ENCODE measurements at places on chromosomes 6 and 20.

DNA sequence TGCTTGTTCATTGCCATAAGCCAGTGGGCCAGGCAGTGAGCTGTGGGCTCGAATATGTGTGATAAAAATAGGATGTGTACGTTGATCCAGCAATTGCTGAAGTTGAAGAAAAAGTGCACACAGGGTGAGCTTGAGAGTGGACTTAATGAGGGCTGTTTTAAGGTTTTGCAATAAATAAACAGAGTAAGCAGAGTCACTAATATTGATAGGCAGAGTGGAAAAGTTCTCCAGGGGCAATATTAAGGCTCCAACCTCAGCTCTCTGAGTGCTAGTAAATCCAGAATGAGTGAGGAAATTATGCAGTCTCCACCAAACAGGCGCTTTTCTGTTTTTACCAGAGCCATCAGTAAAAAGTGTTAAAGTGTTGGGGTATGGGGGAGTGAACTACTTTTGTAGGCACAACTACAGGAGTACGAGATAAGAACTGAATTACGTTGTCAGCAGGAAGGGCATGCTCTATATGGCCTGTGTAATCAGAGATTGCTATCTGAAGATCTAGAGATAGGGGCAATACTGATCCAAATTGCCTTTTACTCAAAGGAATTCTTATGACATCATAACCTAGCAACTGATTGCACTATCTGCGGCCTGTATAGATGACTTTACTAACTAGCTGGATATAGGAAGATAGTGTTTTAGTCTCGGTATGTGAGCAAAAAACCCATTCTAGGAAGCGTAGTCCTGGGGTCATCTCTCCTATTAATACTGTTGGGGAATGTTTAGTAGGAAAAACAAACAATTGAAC is 7.6 kb upstream of the TBC1D20 start:
- no peak overlapping the region for H3K4me3 ChIP-seq
- H3K4me1 ChIP-seq: no peaks in the 10 kb centered on the region
- H3K27ac ChIP-seq: no peak overlapping the region
- H3K27me3 ChIP-seq: no peaks in the 10 kb centered on the region
- H3K36me3 ChIP-seq: no peaks in the 10 kb centered on the region
- no peak for DNase-seq

DNA sequence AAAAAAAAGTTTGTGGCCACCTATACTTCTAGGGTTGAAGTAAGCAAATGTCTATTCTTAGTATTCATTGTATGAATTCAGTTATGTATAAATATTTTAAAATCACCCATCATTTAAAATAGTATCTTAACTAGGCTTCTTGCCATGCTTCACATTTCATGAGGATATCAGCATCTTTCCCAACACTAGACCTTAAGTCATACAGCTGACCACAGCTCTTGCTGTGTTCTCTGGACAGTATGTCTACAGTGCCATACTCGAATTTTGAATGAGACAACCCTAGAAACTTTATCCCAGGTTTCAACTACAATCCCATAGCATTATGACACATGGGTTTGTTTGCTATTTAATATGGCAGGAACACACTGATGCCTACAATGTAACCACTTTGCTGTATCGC is 5.2 kb downstream of the TXNDC5 start:
- no peaks in the 10 kb centered on the region for H3K4me1 ChIP-seq
- no peak overlapping the region for H3K4me3 ChIP-seq
- H3K36me3 ChIP-seq: peaks cover 6% of the 10 kb centered on the region
- no peak overlapping the region for H3K27ac ChIP-seq

DNA sequence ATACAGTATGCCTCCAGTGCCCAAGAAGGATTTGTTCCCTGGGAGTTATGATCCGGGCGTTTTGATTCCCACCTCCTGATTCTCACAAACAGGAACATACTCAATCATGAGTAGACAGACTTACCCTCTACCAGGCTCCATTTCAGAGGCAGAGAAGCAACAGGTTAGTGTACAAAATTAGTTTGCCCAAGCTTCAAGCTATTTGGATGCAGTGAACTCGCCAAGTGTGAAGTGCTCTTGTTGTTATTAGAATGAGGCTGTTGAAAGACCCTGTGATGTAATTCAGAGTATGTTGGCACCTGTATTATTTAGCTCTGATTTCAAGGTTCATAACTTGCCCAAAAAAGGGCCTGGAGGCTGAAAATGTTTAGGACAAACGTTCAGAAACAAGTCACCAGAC is 247.0 kb downstream of the PHACTR1 start:
- H3K4me3 ChIP-seq: no peak overlapping the region
- peaks cover 3% of the 10 kb centered on the region for H3K4me1 ChIP-seq
- DNase-seq: no peak
- no peaks in the 10 kb centered on the region for H3K36me3 ChIP-seq

DNA sequence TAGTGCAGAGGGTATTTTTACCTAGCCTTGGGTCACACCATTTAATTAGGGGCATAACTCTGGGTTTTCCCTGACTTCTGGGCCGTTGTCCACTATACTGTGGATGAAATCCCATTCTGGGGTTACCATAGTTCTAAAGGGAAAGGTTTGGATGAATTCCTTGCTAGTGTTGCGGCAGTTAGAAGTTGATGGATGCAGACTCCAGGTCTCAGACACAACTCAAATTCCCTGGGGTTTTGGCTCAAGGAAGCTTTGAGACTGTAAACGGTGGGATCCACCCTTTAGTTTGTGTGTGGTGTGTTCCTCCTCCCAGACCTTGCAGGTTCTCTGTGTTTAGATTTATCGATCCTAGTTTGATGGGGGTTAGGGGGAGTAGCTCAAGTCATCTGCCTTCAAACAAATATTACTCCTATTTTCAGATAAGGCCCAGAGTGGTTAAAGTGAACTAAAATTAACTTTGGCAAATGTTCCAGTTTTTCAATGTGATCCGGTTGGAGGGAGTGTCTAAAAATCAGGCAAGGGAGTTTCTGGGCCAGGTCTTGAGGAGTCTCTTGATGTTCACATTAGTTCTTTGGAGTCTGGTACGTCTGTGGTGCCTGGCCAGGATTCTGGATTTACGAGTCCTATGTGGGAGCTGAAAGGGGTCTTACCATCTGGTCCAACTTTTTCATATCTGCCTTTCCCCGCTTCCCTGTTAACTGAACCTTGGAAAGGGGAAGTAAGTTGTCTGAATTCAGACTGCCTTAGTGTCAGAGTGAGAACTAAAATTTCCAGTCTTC is 1.5 kb downstream of the RALY start:
- DNase-seq: no peak
- peaks cover 12% of the 10 kb centered on the region for H3K4me1 ChIP-seq
- H3K27me3 ChIP-seq: no peaks in the 10 kb centered on the region
- H3K36me3 ChIP-seq: no peaks in the 10 kb centered on the region

DNA sequence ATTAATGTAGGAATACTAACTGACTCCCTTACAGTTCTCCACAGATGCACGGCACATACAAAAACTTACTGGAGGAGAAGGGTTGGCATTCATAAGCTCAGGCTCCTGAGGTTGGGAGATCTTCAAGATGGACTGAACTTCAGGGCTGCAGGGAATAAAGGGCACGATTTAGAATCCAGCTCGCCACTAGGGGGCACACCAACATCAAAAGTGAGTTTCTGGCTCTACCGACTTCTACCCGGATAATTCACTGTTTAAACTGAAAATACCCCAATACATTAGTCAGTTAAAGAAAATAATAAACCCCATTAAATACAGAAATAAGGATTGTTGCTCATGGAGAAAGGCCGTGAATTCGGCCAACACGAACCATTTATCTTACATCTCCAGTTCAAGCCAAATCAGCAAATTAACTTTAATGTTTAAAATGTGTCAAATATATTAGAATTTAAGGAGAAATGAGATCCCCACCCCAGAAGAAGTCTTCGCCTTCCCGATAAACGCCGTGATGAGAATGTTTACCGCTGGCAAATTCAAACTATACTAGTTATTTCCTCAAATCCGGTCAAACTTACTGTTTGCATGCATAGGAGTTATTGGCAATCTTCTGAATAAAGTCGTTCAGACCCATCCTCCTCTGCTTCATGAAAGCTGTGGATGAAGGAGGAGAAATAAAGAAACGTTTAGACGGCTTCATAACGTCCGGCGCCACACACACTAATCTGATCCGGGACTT is 121.7 kb upstream of the SLC2A12 start:
- no peaks in the 10 kb centered on the region for H3K27me3 ChIP-seq
- peaks cover 6% of the 10 kb centered on the region for H3K36me3 ChIP-seq
- H3K4me3 ChIP-seq: peak overlapping the region; percentile 62
- H3K4me1 ChIP-seq: no peaks in the 10 kb centered on the region
- DNase-seq: peak; percentile 89

- DNase-seq: no peak
- H3K4me1 ChIP-seq: peaks cover 1% of the 10 kb centered on the region
- peaks cover 4% of the 10 kb centered on the region for H3K36me3 ChIP-seq
- H3K27me3 ChIP-seq: no peaks in the 10 kb centered on the region
- no peak overlapping the region for H3K4me3 ChIP-seq
Measured at GRCh38 chr6:25503686-25504085, 148.3 kb upstream of the SCGN start.

- no peaks in the 10 kb centered on the region for H3K36me3 ChIP-seq
- H3K27ac ChIP-seq: no peak overlapping the region
- no peaks in the 10 kb centered on the region for H3K27me3 ChIP-seq
- H3K4me1 ChIP-seq: peaks cover 2% of the 10 kb centered on the region
- DNase-seq: no peak
Measured at GRCh38 chr6:19839237-19839546, 2.0 kb downstream of the ID4 start.

GRCh38 chr6:13404892-13405254 is 76.5 kb upstream of the TBC1D7 start:
- H3K27ac ChIP-seq: no peak overlapping the region
- no peaks in the 10 kb centered on the region for H3K27me3 ChIP-seq
- no peaks in the 10 kb centered on the region for H3K36me3 ChIP-seq
- DNase-seq: no peak
- H3K4me1 ChIP-seq: peaks cover 3% of the 10 kb centered on the region

DNA sequence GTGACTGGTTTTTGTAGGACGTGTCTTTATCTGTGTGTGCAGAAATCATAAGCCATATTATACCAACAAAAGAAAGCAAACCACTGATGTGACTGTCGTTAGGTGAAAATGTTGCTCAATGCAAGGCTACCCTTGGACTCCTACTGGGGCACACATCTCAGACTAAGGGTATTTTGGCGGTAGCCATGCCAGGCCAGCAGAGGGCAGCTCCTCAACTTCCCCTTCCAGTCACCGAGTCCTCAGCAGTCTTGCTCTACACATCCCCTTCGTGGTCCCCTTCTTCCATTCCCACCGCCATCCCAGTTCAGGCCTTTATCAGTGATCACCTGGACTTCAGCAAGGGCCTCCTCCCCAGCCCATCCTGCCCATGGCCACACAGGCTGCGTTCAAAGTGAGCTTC is 113.7 kb upstream of the GGTLC1 start:
- no peaks in the 10 kb centered on the region for H3K4me1 ChIP-seq
- H3K27me3 ChIP-seq: no peaks in the 10 kb centered on the region
- H3K27ac ChIP-seq: no peak overlapping the region
- DNase-seq: no peak

DNA sequence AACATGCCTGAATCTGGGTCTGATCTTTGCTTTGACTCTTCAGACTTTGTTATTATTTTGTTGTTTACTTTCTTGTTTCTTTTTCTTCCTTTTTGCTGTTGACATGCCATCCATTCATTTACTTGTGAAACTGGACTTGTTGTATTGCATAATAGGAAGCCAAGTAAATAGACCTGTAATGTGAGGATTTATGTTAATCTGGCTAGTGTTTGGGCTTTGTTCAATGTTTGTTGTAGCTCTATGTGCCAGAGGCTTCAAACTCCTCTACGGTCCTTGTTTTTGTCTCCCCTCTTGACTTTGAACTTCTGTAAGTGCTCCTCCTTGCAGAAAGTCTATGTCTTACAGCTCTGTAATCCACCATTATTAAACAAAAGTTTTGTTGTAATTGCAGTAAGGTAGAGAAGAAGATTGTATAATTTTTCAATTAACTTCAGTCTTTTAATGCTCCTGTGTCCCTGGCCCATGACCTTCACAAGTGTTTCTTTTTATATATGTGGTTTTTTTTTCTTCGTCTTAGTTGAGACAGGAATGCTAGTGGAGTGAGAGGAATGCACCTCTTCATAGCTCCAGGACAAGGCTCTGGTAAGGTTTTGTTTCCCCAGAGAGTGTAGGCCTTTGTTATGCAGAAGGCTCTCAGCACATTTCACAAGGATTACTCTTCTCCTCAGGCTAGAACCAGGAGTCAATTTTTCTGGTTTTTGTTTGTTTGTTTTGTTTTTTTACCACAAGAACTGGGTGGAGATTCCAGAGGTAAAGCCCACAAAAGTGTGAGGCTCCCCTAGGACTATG is 1061.8 kb upstream of the CITED2 start:
- H3K4me3 ChIP-seq: no peak overlapping the region
- no peak overlapping the region for H3K27ac ChIP-seq
- H3K4me1 ChIP-seq: no peaks in the 10 kb centered on the region
- no peaks in the 10 kb centered on the region for H3K36me3 ChIP-seq

GRCh38 chr20:7908905-7909304 is 31.4 kb downstream of the HAO1 start:
- H3K4me3 ChIP-seq: no peak overlapping the region
- no peaks in the 10 kb centered on the region for H3K27me3 ChIP-seq
- no peak for DNase-seq
- H3K4me1 ChIP-seq: peaks cover 3% of the 10 kb centered on the region
- H3K36me3 ChIP-seq: no peaks in the 10 kb centered on the region

DNA sequence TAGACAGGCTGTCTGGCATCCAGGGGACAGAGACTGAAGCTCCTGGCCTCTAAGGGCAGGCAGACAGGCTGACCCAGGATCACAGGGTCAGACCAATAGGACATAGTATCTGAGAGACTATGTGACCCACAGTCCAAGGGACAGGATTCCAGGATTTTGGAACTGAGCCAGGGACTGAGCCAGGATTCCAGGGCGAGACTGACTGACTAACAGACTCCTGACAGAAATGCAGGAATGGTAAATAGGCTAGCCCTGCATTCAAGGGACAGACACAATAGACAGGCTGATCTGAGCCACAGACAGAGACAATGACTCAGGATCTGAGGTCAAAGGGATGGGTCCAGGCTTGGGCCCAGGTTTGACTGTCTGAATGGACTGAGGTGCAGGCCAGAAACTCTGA is 19.8 kb downstream of the XKR7 start:
- H3K4me1 ChIP-seq: no peaks in the 10 kb centered on the region
- H3K27ac ChIP-seq: no peak overlapping the region
- no peak overlapping the region for H3K4me3 ChIP-seq
- H3K36me3 ChIP-seq: no peaks in the 10 kb centered on the region
- no peaks in the 10 kb centered on the region for H3K27me3 ChIP-seq

DNA sequence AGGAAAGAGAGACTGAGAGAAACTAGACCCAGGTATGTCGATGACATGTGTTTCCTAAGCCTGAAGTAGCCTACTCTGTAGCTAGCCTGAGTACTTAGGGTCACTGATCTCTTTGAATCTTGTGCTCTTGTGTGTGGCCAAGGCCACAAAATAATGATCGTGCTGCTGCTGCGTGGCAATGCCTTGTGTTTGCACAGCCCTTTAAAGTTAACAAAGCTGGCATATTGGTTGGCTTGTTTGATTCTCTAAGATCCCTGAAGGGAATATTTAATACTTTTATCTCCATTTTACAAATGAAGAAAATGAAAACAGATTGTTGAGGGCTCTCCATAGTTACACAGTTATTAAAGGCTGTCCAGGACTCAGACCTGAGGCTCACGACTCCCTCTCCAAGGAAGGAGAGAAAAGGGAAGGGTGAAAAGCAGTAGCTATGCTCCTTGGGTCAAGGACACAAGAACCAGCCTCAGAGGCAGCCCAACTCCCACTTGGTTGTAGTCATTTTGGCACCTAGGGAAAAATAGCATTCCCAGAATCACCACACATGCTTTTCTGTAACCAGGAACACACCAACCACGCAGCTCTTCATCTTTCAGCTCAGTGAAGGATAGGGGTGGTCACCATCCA is 130.7 kb downstream of the LRFN2 start:
- DNase-seq: no peak
- H3K27me3 ChIP-seq: no peaks in the 10 kb centered on the region
- H3K36me3 ChIP-seq: no peaks in the 10 kb centered on the region
- H3K4me1 ChIP-seq: no peaks in the 10 kb centered on the region
